ENCODE measurements at places on chromosomes 12 and 14. TPM values are rescaled to one million over a fixed set of nuclear protein-coding genes. Genes with fewer than 3 reads are reported as not detected.
A peak's percentile ranks its signal among the peaks of the same experiment; 100 is the strongest.

DNA sequence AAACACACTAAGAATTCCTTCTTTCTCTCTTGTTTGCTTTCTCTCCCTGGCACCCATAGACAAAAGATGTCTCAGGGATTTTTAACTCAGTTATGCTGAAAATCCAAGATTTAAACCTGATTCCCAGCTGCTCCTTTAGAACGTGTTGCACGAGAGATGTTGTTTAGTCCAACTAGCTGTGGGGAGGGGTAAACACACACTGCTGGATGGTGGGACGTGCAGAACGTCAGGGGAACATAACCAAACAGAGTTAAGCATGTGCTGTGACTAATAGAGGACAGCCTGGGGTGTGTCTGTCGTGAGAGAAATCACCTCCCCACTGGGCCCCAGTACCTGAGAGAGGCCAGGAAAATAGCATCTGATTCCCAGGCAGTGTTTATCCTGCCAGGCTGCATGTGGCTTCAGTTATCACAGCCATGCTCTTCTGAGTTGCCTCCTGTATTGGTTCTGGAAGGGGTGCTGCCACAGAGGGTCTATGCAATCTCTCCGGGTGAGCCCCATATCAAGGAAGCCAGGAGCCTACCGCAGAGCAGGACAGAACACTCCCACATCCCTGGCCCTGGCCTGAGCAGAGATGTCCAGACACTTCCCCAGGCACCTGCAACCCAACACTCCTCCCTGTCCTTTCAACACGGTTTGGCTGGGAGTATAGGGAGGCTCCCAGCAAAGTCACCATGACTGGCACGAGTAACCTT lies 112.7 kb upstream of the EGLN3 start:
- no peak for DNase-seq
- H3K27ac ChIP-seq = no peak overlapping the region
- H3K4me1 ChIP-seq = peaks cover 14% of the 10 kb centered on the region
- no peaks in the 10 kb centered on the region for H3K27me3 ChIP-seq

DNA sequence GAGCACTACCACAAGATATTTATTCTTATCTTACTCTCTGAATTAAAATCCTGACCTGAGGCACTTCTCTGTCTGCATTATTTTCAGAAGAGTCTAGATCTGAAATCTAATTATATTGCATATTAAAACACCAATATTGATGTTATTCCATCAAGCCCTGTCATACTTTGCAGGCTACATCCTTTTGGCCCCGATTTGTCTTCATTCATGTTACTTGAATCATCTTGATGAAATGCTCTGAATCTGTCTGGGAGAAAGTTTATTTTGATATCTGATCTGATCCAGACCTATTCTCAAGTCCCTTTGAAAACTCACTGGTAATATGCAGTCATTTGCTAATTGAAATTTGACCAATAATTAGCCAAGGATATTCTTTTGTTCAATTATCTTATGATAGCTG lies 79.9 kb downstream of the BBS10 start:
- H3K4me3 ChIP-seq = no peak overlapping the region
- DNase-seq = no peak
- peak overlapping the region; percentile 53 for H3K27ac ChIP-seq
- peaks cover 3% of the 10 kb centered on the region for H3K36me3 ChIP-seq

DNA sequence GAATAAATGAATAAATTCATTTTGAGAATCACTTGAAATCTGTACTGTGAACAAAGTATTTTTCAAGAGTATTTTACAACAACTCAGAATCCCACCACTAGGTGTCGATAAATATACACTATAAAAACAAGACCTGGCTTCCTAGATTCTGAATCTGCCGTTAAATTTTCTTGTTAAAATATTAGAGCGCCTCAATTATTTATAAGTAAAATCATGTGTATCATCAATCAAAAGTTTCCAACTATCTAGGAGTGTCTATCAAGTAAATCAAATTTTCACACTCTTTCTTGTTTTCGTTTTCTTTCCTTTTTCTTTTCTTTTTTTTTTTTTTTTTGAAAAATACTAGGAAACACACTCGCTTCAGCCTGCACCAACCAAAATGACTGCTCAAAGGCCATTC lies 179.2 kb upstream of the DCN start:
- H3K27me3 ChIP-seq = no peaks in the 10 kb centered on the region
- H3K27ac ChIP-seq = no peak overlapping the region
- DNase-seq = no peak
- H3K4me1 ChIP-seq = peaks cover 12% of the 10 kb centered on the region
- H3K36me3 ChIP-seq = no peaks in the 10 kb centered on the region
- peak overlapping the region; percentile 23 for H3K4me3 ChIP-seq

- DNase-seq = no peak
- no peak overlapping the region for H3K4me3 ChIP-seq
- H3K27ac ChIP-seq = no peak overlapping the region
These were observed 9.3 kb downstream of the PGF start for GRCh38 chr14:74945852-74946658.

- H3K36me3 ChIP-seq = peaks cover 22% of the 10 kb centered on the region
- H3K27me3 ChIP-seq = no peaks in the 10 kb centered on the region
- peak; percentile 98 for DNase-seq
- H3K27ac ChIP-seq = peak overlapping the region; percentile 100
- H3K4me1 ChIP-seq = peaks cover 83% of the 10 kb centered on the region
These were observed 2.8 kb upstream of the UBC start for GRCh38 chr12:124917135-124917840.

- peaks cover 1% of the 10 kb centered on the region for H3K36me3 ChIP-seq
- H3K4me1 ChIP-seq = peaks cover 20% of the 10 kb centered on the region
- no peak overlapping the region for H3K27ac ChIP-seq
These were observed 65.0 kb downstream of the ITPK1 start for GRCh38 chr14:93050761-93051160.

GRCh38 chr12:128684352-128684751 lies 139.4 kb downstream of the SLC15A4 start:
- no peak overlapping the region for H3K4me3 ChIP-seq
- no peaks in the 10 kb centered on the region for H3K36me3 ChIP-seq
- DNase-seq = no peak
- H3K27ac ChIP-seq = no peak overlapping the region
- H3K27me3 ChIP-seq = no peaks in the 10 kb centered on the region
- H3K4me1 ChIP-seq = no peaks in the 10 kb centered on the region

GRCh38 chr12:47207829-47208248 lies 128.1 kb upstream of the AMIGO2 start:
- H3K4me3 ChIP-seq = no peak overlapping the region
- H3K27me3 ChIP-seq = no peaks in the 10 kb centered on the region
- peaks cover 18% of the 10 kb centered on the region for H3K4me1 ChIP-seq

- H3K27ac ChIP-seq = peak overlapping the region; percentile 55
- peak overlapping the region; percentile 41 for H3K4me3 ChIP-seq
- DNase-seq = peak; percentile 74
- H3K36me3 ChIP-seq = no peaks in the 10 kb centered on the region
These were observed 26.3 kb downstream of the ITGA7 start for GRCh38 chr12:55681142-55682077.

DNA sequence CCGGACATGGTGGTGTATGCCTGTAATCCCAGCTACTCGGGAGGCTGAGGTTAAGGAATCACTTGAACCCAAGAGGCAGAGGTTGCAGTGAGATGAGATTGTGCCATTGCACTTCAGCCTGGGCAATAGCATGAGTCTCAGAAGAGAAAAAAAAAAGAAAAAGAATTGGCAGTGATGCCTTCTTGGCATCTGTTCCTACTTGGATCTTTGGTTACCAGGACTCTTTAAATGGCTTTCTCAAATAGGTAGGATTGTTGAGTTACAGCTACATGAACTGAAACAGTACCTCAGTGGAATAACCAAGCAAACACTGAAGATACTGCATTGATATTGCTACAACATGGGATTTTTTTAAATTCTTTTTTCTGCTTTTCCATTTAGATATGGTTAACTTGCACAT lies 136.8 kb downstream of the SAMD4A start:
- H3K4me1 ChIP-seq = peaks cover 13% of the 10 kb centered on the region
- no peak overlapping the region for H3K27ac ChIP-seq
- H3K4me3 ChIP-seq = no peak overlapping the region
- H3K27me3 ChIP-seq = no peaks in the 10 kb centered on the region
- H3K36me3 ChIP-seq = peaks cover 4% of the 10 kb centered on the region

DNA sequence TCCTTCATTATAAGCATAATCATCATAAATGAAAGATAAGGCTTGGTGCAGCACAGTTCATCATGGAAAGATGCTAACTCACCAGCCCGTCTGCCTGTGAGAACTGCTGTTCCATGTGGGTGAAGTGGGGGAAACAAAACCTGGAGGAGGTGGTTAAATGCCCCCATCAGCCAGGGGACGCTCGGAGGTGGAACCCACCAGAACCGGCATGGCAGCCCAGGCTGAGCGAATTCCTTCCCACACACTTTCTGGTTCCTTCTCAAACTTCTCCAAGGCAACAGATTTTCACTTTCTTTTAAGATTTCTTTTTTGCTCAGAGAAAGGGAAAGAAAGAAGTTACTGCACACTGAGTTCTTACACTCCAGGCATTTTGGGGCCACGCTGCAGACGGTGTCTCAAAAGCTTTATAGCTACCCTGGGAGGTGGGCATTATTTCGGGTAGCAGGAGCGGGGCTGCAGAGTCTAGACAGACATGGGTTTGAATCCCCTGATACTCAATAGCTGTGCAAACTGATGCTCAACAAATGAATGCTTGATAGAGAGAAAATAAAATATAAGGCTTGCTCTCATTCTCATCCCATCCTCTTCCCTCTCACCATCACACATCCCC lies 190.7 kb downstream of the BCL11B start:
- DNase-seq = no peak
- H3K36me3 ChIP-seq = peaks cover 3% of the 10 kb centered on the region
- H3K27ac ChIP-seq = no peak overlapping the region
- H3K4me3 ChIP-seq = no peak overlapping the region

DNA sequence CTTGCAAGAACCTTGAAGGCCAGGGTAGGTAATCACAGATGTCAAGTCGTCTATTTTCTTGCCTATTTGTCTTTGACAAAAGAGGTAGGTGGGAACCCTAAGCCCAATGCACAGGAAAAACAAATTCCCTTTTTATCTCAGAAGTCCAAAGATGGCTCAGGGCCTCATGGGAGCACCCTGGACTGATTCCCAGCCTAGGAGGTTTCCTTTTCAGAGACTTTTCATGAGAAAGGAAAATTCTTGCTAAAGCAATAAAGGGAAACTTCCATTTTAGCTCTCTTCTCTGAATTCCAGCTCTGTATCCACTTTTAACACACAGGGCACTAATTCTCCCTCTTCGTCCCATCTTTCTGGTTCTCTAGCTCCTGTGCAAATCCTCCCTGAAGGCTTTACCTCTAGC lies 1.2 kb downstream of the ZNF641 start:
- peaks cover 23% of the 10 kb centered on the region for H3K4me1 ChIP-seq
- no peak for DNase-seq
- H3K27me3 ChIP-seq = no peaks in the 10 kb centered on the region
- peaks cover 24% of the 10 kb centered on the region for H3K36me3 ChIP-seq

DNA sequence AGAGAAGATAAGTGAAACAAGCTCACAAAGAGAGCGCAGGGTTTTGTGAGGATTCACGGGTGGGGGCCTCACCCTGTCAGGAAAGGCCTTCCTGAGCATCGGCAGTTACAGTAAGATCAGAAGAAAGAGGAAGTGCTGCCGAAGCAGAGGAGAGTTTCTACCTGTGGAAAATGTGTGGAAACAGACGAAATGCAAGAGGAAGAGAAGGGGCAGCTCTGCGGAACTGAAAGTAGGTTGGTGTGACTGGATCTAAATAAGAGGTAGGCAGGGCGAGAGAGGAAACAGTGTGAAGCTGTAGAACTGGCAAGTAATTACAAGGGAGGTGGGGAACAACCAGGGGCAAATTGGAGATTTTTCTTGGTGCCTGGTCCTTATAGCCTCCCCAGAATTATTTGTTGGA lies 2.6 kb downstream of the GPR68 start:
- no peak for DNase-seq
- no peaks in the 10 kb centered on the region for H3K27me3 ChIP-seq
- H3K4me1 ChIP-seq = peaks cover 31% of the 10 kb centered on the region
- no peaks in the 10 kb centered on the region for H3K36me3 ChIP-seq
- no peak overlapping the region for H3K4me3 ChIP-seq

- no peaks in the 10 kb centered on the region for H3K36me3 ChIP-seq
- H3K27ac ChIP-seq = no peak overlapping the region
- no peak for DNase-seq
- H3K4me3 ChIP-seq = no peak overlapping the region
- no peaks in the 10 kb centered on the region for H3K27me3 ChIP-seq
These were observed 70.8 kb downstream of the SCN8A start for GRCh38 chr12:51661836-51662235.

GRCh38 chr12:115885040-115885690 lies 392.3 kb downstream of the MED13L start:
- no peak overlapping the region for H3K27ac ChIP-seq
- no peak for DNase-seq
- no peaks in the 10 kb centered on the region for H3K36me3 ChIP-seq
- no peak overlapping the region for H3K4me3 ChIP-seq
- H3K27me3 ChIP-seq = peaks cover 25% of the 10 kb centered on the region
- H3K4me1 ChIP-seq = no peaks in the 10 kb centered on the region

- peak overlapping the region; percentile 79 for H3K27ac ChIP-seq
- peaks cover 2% of the 10 kb centered on the region for H3K36me3 ChIP-seq
- DNase-seq = no peak
- H3K4me1 ChIP-seq = peaks cover 7% of the 10 kb centered on the region
- H3K4me3 ChIP-seq = no peak overlapping the region
These were observed 34.3 kb downstream of the FGD6 start for GRCh38 chr12:95182868-95183415.

DNA sequence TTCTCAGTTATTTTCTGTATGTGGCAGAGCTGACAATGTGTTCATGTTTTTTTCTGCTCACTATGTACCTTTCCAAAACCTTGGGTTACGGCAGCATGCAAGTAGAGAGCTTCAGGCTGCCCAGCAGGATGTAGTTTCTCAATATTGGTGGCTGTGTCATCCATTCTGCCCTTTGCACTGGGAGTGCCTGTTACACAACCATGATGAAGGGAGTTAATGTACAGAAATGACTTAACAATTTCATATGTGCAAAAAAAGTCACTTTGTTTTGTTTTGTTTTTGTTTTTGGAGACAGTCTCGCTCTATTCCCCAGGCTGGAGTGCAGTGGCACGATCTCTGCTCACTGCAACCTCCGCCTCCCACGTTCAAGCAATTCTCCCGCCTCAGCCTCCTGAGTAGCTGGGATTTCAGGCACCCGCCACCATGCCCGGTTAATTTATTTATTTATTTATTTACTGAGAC lies 6.1 kb upstream of the CNIH1 start:
- H3K4me3 ChIP-seq = no peak overlapping the region
- H3K27me3 ChIP-seq = no peaks in the 10 kb centered on the region
- H3K36me3 ChIP-seq = no peaks in the 10 kb centered on the region
- no peak overlapping the region for H3K27ac ChIP-seq
- DNase-seq = no peak

GRCh38 chr12:72790273-72790672 lies 518.1 kb downstream of the TRHDE start:
- no peak for DNase-seq
- no peaks in the 10 kb centered on the region for H3K4me1 ChIP-seq
- no peak overlapping the region for H3K4me3 ChIP-seq

- no peak for DNase-seq
- H3K4me1 ChIP-seq = peaks cover 9% of the 10 kb centered on the region
- peaks cover 15% of the 10 kb centered on the region for H3K36me3 ChIP-seq
- H3K4me3 ChIP-seq = no peak overlapping the region
These were observed 57.1 kb downstream of the TRAFD1 start for GRCh38 chr12:112182499-112182898.

The TROAP gene
- 4.0 TPM for total RNA-seq

The SLC6A15 gene
- not detected for total RNA-seq

The OSGEP gene
- total RNA-seq = 28.6 TPM

The OXA1L gene
- 78.1 TPM for total RNA-seq

The TAS2R9 gene
- not detected for total RNA-seq

The P2RX2 gene
- total RNA-seq = not detected

The LRRC74A gene
- not detected for total RNA-seq

The P3H3 gene
- total RNA-seq = 114 TPM

The CREBL2 gene
- 11.4 TPM for total RNA-seq

The ANKRD33 gene
- total RNA-seq = not detected

All from chondrocyte (in vitro differentiated cells).